CD4-positive, alpha-beta memory T cell (primary cell): ENCODE measurements at places on chromosomes 1 and 21.

DNA sequence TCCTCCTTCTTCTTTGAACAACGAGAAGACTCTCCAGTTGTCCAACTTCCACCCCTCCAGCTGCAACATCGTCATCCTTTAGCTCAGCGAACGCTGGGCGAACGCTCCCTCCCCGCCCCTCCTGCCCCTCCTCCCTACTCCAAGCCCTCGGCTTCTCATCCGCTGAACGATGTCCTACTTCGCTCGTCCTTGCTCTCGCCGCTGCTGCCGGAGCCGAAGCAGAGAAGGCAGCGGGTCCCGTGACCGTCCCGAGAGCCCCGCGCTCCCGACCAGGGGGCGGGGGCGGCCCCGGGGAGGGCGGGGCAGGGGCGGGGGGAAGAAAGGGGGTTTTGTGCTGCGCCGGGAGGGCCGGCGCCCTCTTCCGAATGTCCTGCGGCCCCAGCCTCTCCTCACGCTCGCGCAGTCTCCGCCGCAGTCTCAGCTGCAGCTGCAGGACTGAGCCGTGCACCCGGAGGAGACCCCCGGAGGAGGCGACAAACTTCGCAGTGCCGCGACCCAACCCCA lies at the start of gene BCAN:
TSS of gene BCAN (plus strand) at position 357 of the 504 bp plus-strand sequence. CDS start 3,938 bp downstream, outside the sequence.
- no peak within 1 kb of the TSS for H3K27ac ChIP-seq
- peaks cover 32% of the 10 kb centered on the region for H3K4me1 ChIP-seq
- H3K27me3 ChIP-seq = peaks cover 62% of the 10 kb centered on the region
- H3K4me3 ChIP-seq = no peak within 1 kb of the TSS
- no peaks in the 10 kb centered on the region for H3K36me3 ChIP-seq
- DNase-seq = no peak

GRCh38 chr1:25024615-25025350 lies 94.7 kb upstream of the RUNX3 start:
- peak overlapping the region; percentile 99 for H3K27ac ChIP-seq
- H3K4me3 ChIP-seq = no peak overlapping the region
- no peaks in the 10 kb centered on the region for H3K36me3 ChIP-seq

DNA sequence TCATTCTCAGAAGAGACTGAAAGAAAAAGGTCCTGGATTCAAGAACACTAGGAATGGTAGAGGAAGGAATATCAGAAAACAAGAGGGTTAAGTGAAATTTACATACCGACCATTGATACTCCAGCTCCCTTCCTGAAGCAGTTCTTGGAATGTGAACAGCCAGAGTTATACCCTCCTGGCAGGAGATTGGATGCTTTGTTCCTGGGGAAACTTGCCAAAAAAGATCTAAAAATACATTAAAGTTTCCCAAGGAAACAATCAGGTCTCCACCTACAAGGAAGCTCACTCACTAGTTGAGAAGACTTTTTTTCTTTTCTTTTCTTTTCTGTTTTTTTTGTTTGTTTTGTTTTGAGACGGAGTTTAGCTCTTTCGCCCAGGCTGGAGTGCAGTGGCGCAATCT lies 91.1 kb downstream of the HLX start:
- no peak for DNase-seq
- H3K36me3 ChIP-seq = no peaks in the 10 kb centered on the region
- H3K4me1 ChIP-seq = no peaks in the 10 kb centered on the region
- no peaks in the 10 kb centered on the region for H3K27me3 ChIP-seq

- H3K4me1 ChIP-seq = no peaks in the 10 kb centered on the region
- H3K36me3 ChIP-seq = no peaks in the 10 kb centered on the region
- H3K27me3 ChIP-seq = no peaks in the 10 kb centered on the region
- DNase-seq = no peak
These were observed 2.7 kb upstream of the COL6A2 start for GRCh38 chr21:46095083-46095719.

DNA sequence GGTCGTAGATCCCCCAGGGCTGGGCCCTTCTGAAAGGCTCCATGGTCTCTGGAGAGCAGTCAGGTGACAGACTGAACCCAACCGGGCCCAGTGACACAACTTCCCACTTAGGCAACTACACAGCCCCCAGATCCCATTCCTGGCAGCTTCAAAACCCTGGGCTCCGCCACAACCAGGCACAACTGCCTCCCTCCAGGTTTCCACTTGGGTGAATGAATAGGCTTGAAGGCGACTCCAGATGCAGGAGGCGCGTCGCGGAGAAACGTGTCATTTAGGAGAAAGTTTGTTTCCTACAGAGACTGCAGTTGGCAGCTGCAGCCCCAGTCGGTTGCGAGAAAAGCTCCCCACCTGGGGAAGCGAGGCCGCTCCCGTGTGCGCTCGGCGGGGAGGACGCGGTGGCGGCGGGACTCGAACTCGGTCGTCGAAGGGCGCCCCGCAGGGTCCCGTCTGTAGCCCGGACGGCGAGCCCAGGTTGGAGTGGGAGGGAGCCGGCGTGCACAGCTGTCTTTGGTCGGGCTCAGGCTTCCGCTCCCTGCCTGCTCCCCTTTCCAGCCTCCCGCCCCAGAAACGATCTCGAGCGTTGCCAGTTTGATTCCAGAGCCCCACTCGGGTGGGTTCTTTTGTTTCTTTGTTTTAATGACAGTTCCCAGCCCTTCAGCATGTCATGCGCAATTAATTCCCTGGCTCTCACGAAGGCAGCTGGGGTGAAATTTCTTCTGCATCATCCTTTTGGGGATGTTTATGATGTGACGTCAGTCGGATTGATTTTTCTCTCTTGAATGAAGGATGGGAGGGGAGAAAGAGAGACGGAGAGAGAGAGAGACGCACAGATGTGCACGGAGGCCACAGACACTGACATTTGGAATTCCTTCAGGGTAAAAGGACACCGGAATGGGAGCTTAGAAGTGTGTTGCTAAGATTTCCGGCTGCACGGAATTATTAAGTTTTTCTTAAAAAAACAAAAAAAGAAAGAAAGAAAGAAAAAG lies 862 bp upstream of the SGIP1 start:
- peaks cover 7% of the 10 kb centered on the region for H3K4me1 ChIP-seq
- H3K27ac ChIP-seq = no peak overlapping the region
- no peaks in the 10 kb centered on the region for H3K27me3 ChIP-seq
- no peak for DNase-seq
- H3K36me3 ChIP-seq = no peaks in the 10 kb centered on the region
- H3K4me3 ChIP-seq = no peak overlapping the region

DNA sequence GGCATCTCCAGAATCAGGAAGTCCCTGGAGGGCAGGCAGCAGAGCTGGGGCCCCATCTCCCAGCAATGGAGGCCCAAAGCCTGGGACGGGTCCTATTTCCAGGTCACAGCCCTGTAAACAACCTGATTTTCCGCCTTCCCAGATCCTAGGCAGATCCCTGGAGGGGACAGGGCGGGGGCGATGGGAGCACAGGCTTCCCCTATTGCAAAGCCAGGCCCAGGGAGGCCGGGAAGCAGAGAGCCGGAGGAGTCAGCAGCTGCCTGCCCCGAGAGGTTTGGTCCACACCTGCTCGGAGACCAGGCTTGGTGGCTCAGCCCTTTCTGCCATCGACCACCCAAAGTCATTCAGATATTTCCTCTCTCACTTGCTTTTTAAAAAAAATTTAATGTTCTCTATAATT lies 29.2 kb downstream of the CASZ1 start:
- H3K27ac ChIP-seq = no peak overlapping the region
- no peaks in the 10 kb centered on the region for H3K36me3 ChIP-seq
- no peak overlapping the region for H3K4me3 ChIP-seq
- H3K4me1 ChIP-seq = no peaks in the 10 kb centered on the region
- no peaks in the 10 kb centered on the region for H3K27me3 ChIP-seq
- no peak for DNase-seq

GRCh38 chr1:16112596-16113555 lies 39.4 kb upstream of the FAM131C start:
- H3K27ac ChIP-seq = no peak overlapping the region
- H3K27me3 ChIP-seq = no peaks in the 10 kb centered on the region
- no peaks in the 10 kb centered on the region for H3K4me1 ChIP-seq
- no peak overlapping the region for H3K4me3 ChIP-seq

GRCh38 chr1:180586671-180587155 lies 27.9 kb downstream of the OVAAL start:
- no peak for DNase-seq
- no peak overlapping the region for H3K27ac ChIP-seq
- no peak overlapping the region for H3K4me3 ChIP-seq
- H3K27me3 ChIP-seq = no peaks in the 10 kb centered on the region
- no peaks in the 10 kb centered on the region for H3K36me3 ChIP-seq

- H3K4me3 ChIP-seq = no peak overlapping the region
- H3K27ac ChIP-seq = no peak overlapping the region
- no peak for DNase-seq
- H3K27me3 ChIP-seq = no peaks in the 10 kb centered on the region
- no peaks in the 10 kb centered on the region for H3K36me3 ChIP-seq
- no peaks in the 10 kb centered on the region for H3K4me1 ChIP-seq
These were observed 34.0 kb downstream of the MEGF6 start for GRCh38 chr1:3577300-3577699.

- no peak overlapping the region for H3K4me3 ChIP-seq
- H3K36me3 ChIP-seq = no peaks in the 10 kb centered on the region
- H3K27ac ChIP-seq = no peak overlapping the region
- no peak for DNase-seq
These were observed 122.0 kb upstream of the B3GALT2 start for GRCh38 chr1:193308438-193308837.

- no peak for DNase-seq
- no peaks in the 10 kb centered on the region for H3K27me3 ChIP-seq
- H3K27ac ChIP-seq = no peak overlapping the region
- H3K4me1 ChIP-seq = peaks cover 12% of the 10 kb centered on the region
These were observed 72.8 kb upstream of the EFHD2 start for GRCh38 chr1:15336866-15337265.

- no peaks in the 10 kb centered on the region for H3K36me3 ChIP-seq
- peaks cover 10% of the 10 kb centered on the region for H3K4me1 ChIP-seq
- H3K27me3 ChIP-seq = peaks cover 18% of the 10 kb centered on the region
- no peak within 1 kb of the TSS for H3K27ac ChIP-seq
These were observed at the start of gene CHRM3 for GRCh38 chr1:239386453-239387303. Gene CHRM3 (plus strand): TSS chr1:239386568. CDS start chr1:239907452, 520,884 bp downstream.

- peaks cover 29% of the 10 kb centered on the region for H3K4me1 ChIP-seq
- H3K27ac ChIP-seq = peak overlapping the region; percentile 87
- H3K36me3 ChIP-seq = no peaks in the 10 kb centered on the region
- no peaks in the 10 kb centered on the region for H3K27me3 ChIP-seq
These were observed 22.8 kb upstream of the CFAP126 start for GRCh38 chr1:161390559-161390858.

- peaks cover 6% of the 10 kb centered on the region for H3K36me3 ChIP-seq
- H3K27me3 ChIP-seq = no peaks in the 10 kb centered on the region
- H3K4me3 ChIP-seq = no peak overlapping the region
- H3K4me1 ChIP-seq = peaks cover 9% of the 10 kb centered on the region
- H3K27ac ChIP-seq = no peak overlapping the region
These were observed 13.2 kb downstream of the SLX9 start for GRCh38 chr21:44952929-44953627.

- no peaks in the 10 kb centered on the region for H3K4me1 ChIP-seq
- H3K36me3 ChIP-seq = no peaks in the 10 kb centered on the region
- no peaks in the 10 kb centered on the region for H3K27me3 ChIP-seq
- DNase-seq = no peak
These were observed 60.9 kb downstream of the KIF21B start for GRCh38 chr1:200962631-200963030.

GRCh38 chr1:20590306-20590777 lies 1.4 kb downstream of the CDA start:
- no peak overlapping the region for H3K4me3 ChIP-seq
- no peak for DNase-seq
- no peaks in the 10 kb centered on the region for H3K4me1 ChIP-seq
- peaks cover 8% of the 10 kb centered on the region for H3K27me3 ChIP-seq

DNA sequence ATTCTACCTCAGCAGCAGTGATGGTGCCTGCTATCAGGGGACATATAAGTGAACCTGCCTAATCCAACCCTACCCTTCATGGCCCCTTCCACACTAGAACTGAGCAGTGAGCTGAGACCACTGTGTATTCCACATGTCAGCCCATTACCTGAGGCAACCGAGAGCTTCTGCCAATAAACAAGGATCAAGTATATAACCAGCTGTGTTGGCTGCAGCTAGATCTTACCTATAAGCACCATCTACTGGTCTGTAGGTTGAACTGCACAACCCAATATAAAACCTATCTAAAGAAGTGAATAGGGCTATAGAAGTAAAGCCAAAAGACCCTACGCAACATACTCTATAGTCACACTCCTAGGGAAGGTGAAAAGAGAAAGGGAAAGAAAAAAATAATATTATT lies 376.9 kb downstream of the HHIPL2 start:
- no peaks in the 10 kb centered on the region for H3K4me1 ChIP-seq
- no peak for DNase-seq
- no peak overlapping the region for H3K4me3 ChIP-seq
- no peak overlapping the region for H3K27ac ChIP-seq

- H3K4me3 ChIP-seq = no peak overlapping the region
- H3K36me3 ChIP-seq = no peaks in the 10 kb centered on the region
- no peak for DNase-seq
- H3K27ac ChIP-seq = no peak overlapping the region
- no peaks in the 10 kb centered on the region for H3K4me1 ChIP-seq
- no peaks in the 10 kb centered on the region for H3K27me3 ChIP-seq
These were observed 290.9 kb downstream of the HLX start for GRCh38 chr1:221170171-221170570.

DNA sequence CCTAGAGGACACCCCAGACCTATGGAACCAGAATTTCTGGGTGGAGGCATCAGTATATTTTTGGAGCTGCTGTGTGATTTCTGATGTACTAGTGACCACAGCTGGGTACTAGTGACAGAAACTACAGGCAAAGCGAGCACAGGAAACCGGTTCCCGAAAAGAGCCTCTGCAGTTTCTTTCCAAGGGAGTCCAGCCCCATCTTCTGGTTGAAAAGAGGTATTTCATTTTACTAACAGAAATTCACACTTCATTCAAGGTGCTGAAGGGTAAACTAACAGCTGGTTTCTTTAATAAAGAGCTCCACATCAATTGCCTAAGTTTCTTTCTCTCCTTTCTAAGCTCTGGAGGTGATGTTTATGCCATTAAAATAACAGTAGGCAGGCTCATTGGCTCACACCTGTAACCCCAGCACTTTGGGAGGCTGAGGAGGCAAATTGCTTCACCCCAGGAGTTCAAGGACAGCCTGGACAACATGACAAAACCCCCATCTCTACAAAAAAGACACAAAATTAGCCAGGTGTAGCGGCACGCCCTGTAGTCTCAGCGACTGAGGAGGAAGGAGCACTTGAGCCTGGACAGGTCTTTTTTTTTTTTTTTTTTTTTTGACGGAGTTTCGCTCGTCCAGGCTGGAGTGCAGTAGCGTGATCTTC lies 22.0 kb downstream of the THAP3 start:
- H3K4me3 ChIP-seq = no peak overlapping the region
- H3K4me1 ChIP-seq = peaks cover 6% of the 10 kb centered on the region
- H3K27ac ChIP-seq = no peak overlapping the region
- DNase-seq = peak; percentile 56

- peak overlapping the region; percentile 44 for H3K27ac ChIP-seq
- peaks cover 81% of the 10 kb centered on the region for H3K36me3 ChIP-seq
- no peak for DNase-seq
- peaks cover 40% of the 10 kb centered on the region for H3K4me1 ChIP-seq
- H3K27me3 ChIP-seq = no peaks in the 10 kb centered on the region
These were observed 23.1 kb downstream of the EIF2D start for GRCh38 chr1:206589206-206589605.
